ENCODE measurements at places on chromosomes 7 and 10.

GRCh38 chr10:97785731-97786130 lies 13.9 kb upstream of the SFRP5 start:
- DNase-seq: no peak

GRCh38 chr10:56469482-56469881 lies 108.4 kb upstream of the ZWINT start:
- DNase-seq: no peak

DNA sequence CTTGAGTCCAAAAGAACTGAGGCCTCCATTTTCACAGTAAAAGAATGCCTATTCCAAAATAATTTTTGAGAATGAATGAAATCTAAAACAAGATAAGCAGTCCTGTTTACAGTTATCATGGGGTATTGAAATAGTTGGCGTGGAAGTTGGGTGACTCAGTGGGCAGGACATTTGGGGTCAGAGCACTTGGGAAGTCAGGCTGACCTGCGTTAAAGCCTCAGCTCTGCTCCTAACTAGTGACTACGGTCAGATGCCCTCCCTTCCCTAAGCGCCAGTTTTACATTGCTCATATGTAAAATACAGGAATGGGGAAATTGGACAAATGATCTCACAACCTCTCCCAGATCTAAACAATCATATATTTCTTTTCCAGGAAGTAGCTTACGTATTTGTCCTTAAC lies 2.3 kb upstream of the PAPSS2 start:
- no peak for DNase-seq

DNA sequence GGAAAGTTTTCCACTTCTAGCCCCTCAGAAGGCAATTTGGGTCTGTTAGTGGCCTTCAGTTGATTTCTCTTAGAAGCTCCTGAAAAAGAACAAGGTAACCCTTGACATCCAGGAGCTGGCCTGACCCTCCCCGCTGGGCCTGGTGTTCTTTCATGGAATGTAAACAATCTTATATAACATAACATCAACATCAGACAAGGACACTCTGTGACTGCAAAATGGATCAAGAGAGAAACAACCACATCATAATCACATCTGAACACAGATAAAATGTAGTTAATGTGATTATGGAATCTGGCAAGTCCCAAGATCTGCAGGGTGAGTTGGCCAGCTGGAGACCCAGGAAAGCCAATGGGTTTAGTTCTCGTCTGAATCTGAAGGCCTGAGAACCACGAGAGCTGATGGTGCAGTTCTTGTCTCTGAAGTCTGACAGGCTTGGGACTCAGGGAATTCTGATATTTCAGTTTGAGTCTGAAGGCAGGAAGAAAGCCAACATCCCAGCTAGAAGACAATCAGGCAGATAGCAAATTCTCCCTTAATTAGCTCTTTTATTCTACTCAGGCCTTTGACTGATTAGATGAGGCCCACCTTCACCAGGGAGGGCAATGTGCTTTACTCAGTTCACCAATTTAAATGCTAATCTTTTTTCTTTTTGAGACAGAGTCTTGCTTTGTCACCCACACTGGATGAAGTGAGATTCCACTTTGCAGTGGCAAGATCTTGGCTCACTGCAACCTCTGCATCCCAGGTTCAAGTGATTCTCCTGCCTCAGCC lies 91.4 kb upstream of the NAMPT start:
- no peak for DNase-seq

DNA sequence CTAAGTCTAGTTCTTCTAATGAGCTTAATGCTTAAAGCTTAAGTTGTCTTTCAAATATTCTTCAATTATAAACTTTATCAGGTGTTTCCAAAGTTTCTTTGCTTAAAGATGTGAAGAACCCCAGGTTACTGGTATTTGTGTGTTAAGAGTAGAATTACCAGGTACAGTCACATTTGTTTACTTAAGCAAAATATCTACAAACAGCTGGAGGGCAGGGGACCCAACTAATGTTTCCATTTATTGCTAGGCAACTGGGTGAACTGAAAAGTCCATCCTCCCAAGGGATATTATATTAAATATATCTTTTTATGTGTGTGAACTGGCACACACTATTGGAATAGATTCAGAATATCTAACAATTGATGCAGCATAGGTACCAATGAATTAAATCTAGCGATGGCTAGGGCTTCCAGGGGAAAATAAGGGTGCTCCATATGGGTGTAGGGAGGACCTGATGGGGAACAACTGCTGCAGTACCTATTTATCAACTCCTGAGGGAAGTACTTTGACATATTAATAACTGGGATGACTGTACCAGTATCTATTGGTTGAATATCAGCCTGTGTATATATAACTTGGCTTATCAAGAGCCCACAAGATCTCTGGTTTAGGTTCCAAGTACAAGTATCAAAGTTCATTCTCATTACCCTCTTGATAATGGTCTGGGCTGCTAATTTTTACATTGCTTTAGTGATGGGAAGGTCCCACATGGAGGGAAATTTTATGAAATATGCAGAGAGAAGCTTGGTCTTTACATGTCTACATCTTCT lies 10.3 kb upstream of the AGR3 start:
- DNase-seq: no peak

DNA sequence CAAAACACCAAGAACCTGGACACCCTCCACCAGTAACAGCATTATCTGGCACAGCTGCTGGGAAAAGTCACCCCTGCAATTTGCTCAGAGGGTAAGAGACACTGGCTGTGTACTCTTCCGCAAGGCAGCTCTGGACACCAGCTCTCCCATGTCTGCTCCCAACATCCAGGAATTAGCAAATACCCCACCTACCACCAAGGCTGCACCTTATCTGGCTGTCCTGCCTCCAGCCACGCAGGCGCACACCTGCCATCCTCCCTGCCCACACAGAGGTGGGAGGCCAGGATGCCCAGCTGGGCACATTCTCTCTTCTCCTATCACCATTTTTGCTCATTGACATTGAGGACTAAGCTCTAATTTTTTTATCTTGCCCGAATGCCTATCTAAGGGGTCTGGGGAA lies 20.3 kb upstream of the BNIP3 start:
- no peak for DNase-seq

DNA sequence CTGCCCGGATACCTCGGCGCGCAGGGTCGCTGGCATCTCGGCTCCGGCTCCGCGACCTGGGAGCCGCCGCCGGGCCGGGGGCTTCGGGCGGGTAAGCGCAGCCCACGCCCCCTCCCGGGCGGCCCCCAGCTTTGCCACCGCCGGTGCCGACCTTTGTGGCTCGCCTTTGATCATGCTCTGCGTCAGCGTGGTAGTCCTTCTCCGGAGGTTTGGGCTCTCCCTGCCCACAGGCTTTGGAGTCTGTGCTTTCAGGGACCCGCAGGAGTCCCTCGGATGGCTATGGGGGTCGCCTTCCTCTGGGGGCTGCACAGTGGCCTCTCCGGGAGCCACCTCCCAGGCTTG lies 7.3 kb downstream of the ATP6V1F start:
- no peak for DNase-seq

DNA sequence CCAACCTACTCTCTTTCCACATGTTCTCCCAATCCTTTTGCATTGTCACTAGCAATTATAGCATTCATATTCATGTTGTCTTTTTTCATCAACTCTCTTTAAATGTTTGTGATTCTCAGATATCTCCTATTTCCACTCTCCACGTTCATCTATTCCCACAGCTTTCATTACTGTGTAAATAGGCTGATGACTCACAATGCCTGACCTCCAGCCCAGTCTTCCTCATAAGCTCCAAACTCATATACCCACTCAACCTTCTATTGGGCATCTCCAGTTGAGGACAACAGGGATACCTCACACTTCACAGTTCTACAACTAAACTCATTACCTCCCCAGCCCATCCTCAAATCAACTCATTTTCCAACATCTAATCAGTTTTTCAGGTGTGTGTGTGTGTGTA lies 194.1 kb downstream of the DGKI start:
- no peak for DNase-seq

GRCh38 chr10:14859775-14860174 lies 18.9 kb upstream of the SUV39H2 start:
- peak; percentile 22 for DNase-seq

DNA sequence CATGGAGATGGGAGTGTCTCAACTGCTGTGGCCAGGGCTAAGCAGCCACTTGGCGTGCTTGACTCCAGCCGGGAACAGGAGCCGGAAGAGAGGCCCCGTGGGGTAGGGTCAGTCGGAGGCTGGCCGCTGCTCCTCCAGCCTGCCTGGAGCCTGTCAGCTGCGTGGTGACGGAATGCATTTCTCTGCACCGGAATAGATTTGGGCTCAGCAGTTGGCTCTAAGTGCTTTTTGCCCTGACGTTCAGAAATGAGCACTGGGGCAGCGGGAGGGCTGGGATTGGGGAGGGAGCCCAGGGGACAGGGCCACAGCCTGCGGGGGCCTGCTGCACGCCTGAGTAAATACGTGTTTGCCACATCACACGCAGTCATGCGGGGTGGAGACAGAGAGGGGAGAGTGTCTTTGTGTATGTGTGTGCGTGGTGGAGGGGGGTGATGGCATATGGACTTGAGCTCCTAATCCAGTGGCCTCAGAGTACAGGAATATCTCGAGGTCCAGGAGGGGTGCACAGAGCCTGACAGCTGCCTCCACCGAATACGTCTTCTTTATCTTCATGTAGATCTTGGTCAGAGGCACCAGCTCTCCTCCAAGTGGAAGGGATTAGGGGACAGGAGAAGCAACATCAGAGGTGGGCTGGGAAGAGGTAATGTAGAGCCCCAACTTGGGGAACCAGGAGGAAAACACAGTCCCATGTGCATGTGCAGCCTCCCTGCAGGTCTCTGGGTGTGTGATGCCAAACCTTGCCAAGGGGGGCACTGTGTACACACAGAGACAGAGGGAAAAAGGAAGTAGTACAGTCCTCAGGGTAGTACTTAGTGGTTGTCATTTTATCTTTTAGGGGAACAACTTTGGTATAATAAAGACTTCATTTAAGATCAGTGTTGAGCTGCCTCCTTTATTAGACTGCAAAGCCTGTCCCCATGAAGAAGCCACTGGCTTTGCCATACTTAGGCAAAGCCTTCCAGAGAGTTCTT lies 151.4 kb downstream of the CDH23 start:
- peak; percentile 82 for DNase-seq

- DNase-seq: no peak
These were observed 466 bp upstream of the GPR26 start for GRCh38 chr10:123665491-123666286.

DNA sequence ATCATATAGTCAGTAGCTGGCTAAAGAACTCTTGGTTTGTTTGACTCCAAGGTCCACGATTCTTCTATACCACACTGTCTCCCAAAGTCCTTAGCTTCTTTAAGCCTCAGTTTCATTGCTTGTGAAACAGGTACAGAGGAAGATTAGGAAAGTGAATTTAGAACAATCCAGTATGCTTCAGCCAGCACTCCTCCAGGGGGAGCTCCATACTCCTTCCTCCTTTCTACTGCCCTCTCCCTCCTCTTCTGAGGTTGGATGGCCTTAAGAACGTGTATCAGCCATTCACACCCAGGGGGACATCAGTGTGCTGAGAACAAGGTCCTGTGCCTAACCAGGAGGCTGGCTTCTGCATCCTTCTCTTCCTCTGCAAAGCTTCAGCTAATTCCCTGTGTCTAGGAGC lies 54.8 kb upstream of the CALD1 start:
- DNase-seq: peak; percentile 23

DNA sequence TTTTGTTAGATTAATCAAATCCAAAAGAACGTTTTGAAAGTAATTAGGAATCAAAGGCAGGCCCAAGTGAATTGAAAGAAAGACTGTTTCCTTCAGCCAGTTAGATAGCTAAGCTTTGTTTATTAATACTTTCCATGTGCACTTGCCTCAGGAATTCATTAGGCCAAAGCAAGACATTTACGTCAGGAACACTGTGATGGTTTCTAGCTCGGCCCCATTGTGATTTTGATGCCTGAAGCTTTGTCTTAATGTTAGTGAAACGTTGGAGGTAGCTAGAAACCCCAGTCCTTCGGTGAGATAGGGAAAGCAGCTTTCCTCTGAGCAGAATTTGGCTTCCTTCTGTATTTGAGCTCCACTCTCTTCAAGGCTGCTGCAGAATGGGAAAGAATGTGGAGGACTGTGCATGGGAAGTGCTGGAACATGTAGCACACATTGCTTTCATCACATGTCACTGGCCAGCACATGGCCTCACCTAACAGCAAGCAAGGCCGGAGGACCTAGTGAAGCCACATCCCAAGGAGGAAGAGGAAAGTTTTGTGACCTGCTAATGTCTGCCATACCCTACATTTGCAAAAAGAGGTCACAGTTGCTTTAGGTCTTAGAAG lies 64.1 kb downstream of the PCGF5 start:
- DNase-seq: no peak

DNA sequence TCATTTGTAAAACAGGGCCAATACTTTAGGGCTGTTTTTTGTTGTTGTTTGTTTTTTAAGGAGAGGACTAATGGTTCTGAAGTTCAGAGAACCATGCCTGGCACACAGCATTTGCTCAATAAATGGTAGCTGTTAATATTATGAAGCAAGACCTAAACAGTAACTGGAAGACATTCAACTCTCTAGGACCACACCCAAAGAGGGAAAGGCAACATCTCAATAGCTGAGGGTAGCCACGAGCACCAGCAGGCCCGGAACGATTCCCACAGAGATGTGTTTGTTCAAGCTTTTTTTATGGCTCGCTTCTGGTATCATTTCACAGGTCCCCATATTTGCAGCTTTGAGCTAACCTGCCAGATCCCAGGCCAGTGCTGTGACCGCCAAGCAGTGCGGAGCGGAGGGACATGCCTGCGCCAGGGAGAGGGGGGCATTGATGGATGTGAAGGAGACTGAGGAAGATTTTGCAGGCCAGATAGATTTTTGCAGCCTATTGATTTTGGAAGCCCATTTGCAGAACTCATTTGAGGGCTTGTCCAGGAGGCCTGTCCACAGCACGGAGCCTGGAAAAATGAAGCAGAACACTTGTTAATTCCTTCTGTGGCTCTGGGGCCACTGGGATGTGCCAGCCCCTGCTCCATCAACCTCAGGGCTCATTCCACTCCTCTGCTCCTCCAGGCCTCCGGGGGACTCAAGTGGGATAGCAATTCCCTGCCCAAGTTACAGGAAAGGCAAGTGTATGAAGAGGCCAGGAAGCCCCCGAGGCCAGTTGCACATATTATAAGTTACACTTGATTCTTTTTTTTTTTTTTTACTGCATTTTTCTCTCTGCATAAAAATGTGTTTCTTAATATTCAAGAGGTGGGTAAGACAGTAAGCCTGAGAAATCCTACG lies 57.3 kb upstream of the FGFR2 start:
- DNase-seq: no peak

DNA sequence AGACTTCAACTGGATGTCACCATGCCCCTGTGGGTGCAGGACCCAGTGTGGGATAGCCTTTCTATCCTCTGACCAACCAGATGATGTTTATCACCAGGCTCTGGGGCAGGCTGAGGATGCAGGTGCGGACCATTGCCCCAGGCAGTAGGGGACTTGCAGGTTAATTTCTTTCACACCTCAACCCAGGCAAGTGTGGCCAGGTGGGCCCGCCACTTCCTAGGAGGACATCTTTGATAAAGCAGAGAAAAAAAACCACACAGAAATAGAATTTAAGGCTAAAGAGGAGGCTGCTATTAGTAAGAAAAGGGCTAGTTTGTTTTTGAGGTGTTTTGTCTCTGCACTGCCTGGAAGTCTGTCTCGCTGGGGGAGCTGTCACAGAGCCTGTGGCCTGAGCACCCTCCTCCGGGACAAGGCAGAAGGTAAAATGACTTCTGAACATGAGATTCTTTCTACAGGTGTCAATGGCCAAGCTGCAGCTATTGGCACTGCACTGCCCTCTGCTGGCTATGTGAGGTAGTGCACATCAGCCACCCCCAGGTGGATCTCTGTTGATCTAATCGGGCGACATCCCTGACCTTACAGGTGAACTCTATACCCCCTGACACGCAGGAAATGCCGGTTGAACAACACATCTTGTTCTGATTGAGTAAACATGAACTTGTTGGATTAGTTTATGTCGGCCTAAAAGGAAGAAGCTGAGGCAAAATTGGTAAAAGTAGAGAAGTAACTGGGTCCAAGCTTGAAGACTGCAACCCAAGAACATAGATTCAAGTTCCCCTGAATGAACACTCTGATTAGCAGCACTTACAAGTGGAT lies 21.0 kb downstream of the UPP1 start:
- DNase-seq: peak; percentile 5

Data from AML-193 (cell line).